ENCODE measurements at places on chromosomes 5 and 9.

- DNase-seq, result no peak
These were observed 27.8 kb downstream of the RECK start for GRCh38 chr9:36064448-36065037.

DNA sequence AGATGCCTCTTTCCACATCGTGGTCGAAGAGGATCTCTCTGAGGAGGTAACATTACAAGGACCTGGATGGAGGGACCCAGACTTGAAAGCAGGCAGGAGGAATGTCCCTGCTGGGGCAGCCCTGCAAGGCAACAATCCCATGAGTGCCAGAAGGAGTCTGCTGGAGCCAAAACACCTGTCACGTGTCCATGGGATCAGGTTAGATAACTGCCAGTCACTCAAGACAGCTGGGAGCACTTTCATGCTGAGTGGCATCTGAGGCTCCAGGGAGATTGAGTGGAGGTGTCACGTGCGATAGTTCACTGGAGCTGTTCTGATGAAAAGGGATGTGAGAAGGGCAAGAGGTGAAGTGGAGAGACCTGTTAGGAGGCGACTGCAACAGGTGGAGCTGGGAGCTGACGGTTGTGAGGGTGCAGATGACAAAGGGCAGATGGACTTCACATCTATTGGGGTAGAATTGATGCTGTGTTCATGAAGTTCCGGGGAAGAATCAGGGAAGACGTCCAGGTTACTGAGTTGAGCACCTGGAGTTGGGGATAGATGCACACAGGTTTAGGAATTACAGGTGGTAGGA is 68.4 kb downstream of the ICE1 start:
- DNase-seq, result no peak

GRCh38 chr5:126538579-126538978 is 56.4 kb downstream of the ALDH7A1 start:
- DNase-seq, result no peak

- DNase-seq, result no peak
These were observed 11.8 kb upstream of the MRNIP start for GRCh38 chr5:179870403-179870903.

- DNase-seq, result no peak
These were observed 33.7 kb downstream of the UBE2R2 start for GRCh38 chr9:33850677-33851076.

DNA sequence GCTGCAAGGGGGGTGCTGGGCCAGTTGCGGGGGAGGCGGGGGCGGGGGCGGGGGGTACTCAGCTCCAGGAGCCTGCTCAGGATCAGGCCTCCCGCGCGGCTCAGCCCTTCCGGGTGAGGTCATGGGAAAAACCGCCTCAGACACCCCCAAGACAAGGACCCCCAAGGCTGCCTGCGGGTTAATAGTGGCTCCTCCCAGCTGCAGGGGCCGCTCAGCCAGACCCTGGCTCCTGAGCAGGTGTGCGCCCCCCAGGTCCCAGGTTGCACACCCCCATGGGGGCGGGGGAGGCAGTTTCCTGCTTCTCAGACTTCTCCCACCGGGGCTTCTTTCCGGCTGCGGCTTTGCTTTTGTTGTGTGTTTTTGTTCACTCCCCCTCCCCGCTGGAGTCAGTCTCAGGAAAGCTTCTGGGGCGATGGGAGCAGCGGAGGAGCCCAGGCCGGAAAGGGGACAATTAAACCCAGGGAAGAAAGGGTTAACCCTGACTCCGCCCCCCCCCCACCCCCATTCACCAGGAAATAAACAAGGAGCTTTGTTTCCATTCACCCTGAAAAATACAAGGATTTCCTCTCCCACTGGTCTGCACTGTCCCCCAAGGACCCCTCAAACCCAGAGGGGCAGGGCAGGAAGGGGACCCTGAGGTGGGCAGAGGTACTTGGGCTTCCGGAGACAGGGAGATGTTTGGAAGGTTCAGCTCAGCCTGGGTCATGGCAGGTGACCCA is 42.3 kb upstream of the NOTCH1 start:
- no peak for DNase-seq
